Bone marrow (tissue), 2 donors: ENCODE measurements at places on chromosomes 5 and 9.

- DNase-seq, result no peak
Measured at GRCh38 chr9:34675869-34676268, 13.4 kb upstream of the CCL27 start.

DNA sequence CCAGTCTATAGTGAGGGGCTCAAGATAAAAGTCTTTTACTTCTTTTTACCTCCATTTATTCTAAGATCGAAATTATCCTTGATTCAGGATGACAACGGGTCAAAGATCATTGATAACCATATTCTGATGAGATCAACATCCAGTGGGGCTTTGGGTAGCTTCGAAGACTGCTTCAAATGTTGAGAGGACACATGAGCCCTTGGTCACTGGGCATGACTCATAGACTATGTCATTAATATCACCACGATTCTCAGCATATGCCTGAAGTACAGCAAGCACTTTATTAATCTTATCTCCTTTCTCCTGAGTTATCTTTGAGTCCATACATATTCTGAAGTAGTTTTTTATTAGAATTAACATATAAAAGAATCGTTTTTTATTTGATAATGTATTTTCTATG is 117.1 kb upstream of the DAB2 start:
- DNase-seq, result no peak

DNA sequence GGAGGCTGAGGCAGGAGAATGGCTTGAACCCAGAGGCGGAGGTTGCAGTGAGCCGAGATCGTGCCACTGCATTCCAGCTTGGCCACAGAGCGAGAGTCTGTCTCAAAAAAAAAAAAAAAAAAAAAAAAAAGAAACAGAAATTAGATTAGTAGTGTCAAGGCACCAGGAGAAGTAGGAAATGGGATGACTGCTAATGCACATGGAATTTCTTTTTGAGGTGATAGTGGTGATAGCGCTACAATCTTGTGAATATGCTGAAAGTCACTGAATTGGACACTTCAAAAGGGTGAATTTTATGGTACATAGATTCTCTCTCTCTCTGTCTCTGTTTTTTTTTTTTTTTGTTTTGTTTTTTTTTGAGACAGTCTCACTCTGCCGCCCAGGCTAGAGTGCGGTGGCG is 42.1 kb upstream of the SUB1 start:
- DNase-seq, result no peak

- DNase-seq, result no peak
Measured at GRCh38 chr5:159210846-159211245, 1.5 kb upstream of the RNF145 start.

- no peak for DNase-seq
Measured at GRCh38 chr9:122954253-122954691, 13.5 kb downstream of the RABGAP1 start.
